ENCODE measurements at places on chromosomes 12 and 14.

GRCh38 chr14:64993266-64993930, 6.7 kb downstream of the FNTB start:
- no peak for DNase-seq

GRCh38 chr14:90811641-90812040, 4.6 kb downstream of the TTC7B start:
- no peak for DNase-seq

GRCh38 chr12:85836197-85837090, at the start of gene RASSF9:
Gene RASSF9 (minus strand): TSS chr12:85836409. CDS start chr12:85836201, 208 bp downstream.
- DNase-seq = no peak

DNA sequence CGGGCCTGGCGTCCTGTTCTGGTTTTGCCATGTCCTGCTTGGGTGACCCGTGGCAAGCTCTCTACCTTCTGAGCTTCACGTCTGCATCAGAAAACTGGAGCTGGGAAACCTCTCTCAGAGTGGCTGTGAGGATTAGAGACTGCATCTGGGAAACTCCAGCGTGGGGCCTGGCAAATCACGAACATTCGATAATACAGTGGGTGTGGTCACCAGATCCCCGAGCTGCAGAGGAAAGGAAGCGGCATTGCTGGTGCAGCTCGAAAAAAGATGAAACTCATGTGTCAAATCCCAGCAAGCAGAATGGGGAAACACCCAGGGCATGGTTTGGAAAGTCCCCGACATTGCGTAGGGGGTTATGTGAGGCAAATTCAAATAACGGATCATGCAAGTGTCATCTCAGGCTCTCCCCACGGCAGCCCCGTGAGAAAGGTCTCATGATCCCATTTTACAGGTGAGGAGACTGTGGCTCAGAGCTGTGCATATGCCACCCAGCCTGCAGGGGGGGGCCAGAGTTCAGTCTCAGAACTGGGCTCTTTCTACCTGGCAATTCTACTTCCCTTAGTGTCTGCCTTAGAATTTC, 98.1 kb upstream of the VRK1 start:
- DNase-seq = no peak

DNA sequence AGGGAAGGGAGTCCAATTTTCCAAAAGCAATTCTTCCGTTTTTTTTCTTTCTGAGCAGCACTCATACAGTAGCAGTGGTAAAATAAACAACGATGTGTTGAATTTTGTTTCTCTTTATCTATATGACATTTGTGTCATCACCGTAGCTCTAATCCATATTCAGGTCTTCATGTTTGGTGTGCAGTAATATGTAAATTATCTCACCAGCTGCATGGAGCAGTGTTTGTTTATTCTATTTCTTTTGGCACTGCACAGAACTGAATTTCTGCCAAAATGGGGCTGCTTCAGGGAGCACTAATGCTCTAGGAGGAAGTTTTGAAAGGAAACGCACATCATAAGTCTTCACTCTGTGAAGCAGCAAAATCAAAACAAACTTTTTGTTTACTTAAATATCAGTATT, 130.0 kb upstream of the NPAS3 start:
- DNase-seq = no peak

DNA sequence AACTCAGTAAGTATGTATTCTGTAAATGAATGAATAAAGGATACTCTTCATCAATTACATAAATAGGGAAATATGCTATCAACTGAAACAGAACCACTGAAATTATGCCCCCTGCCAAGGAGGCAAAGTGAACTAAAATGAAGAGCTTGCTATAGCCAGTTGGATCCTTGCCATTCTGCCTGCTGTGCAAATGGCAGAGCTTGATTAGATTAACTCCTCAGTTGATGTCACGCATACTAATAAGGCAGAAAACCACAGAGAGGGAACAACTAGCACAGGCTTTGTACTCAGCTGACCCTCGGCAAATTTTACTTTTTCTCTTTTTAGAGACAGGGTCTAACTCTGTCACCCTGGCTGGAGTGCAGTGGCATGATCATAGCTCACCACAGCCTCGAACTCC, 36.7 kb upstream of the FERMT2 start:
- no peak for DNase-seq

DNA sequence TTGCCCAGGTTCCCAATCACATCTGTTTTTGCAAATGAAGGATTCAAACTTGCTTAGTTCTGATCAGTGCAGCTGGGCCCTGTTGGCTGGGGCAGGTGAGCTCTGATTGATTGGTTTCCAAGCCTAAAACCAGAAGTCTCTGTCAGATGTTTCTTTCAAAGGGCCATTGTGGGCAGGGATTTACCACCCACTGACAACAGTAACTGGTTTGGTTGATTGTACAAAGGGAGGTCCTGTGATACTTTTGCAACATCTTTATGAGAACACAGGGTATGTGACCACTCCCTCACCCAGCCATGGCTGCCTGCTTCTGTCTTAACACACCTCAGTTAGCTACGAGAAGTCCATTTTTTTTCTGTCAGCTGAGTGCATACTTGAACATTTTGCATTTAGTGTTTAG, 184.1 kb downstream of the FLRT2 start:
- DNase-seq = no peak

- peak; percentile 53 for DNase-seq
Observed at GRCh38 chr12:69254046-69254445, 14.7 kb downstream of the CPSF6 start.

- DNase-seq = no peak
Observed at GRCh38 chr12:52351196-52352059, 15.9 kb downstream of the KRT85 start.

- DNase-seq = no peak
Observed at GRCh38 chr12:109150124-109150640, 33.8 kb downstream of the ACACB start.

GRCh38 chr12:49869816-49870500, 27.1 kb upstream of the BCDIN3D start:
- no peak for DNase-seq

DNA sequence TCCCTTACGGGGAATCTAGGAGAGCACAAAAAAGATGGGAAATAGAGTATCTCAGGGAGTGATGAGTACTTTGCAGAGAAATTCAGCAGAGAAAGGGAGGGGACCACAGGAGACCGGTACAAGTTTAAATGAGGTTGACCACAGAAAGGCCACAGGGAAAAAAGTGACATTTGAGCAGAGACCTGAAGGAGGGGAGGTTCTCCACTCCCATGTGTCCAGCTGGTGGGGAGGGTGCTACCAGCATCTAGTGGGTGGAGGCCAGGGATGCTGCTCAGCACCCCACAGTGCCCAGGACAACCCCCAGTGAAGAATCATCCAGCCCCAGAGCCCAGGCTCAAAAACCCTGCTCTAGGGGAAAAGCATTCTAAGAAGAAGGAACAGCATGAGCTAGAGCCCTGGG, 34.6 kb downstream of the TESC start:
- DNase-seq = no peak

DNA sequence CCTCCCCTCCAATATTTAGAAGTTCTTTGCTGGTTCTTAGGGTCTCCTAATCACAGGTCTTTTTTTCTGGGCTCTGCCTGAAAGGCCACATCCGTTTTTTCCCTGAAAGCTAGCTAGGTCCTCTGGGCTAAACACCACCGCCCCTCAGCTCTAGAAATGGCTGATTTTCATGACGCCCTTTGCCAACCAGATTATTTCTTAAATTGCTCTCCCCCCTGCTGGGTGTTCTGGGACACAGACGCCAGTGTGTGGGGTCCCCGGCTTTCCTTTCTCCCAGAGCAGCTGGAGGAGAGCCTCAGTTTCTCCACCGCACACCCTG, 45.3 kb upstream of the ATP23 start:
- DNase-seq = no peak

- DNase-seq = no peak
Observed at GRCh38 chr14:37411079-37411735, 183.8 kb downstream of the FOXA1 start.

DNA sequence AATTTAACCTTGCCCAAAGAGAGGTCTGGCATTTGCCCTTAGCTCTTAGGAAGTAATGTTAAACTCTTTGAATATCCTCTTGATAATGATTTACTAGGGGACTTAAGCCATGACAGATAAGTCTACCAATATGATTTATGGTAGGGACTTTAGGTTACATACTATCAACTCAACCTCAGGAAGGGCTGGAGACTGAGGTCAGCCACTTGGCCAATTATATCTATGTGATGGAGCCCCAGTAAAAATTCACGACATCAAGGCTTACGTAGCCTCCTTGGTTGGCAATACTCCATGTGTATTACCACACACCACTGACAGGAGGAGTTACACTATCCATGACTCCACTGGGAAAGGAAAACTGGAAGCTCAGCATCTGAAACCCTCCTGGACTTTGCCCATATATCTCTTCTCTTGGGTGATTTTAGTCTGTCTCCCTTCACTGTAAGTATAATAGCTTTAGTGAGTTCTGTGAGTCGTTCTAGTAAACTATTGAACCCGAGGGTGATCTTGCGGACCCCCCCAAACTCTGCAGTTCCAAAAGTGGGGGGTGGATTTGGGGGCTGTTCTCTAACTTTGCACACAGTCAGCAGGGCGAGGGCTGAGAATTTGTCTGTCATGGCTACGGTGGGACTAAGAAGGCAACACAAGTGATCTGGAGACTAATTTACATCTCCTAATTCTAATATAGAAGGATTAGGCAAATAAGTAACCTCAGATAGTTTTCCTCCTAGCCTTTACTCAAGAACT, 62.3 kb downstream of the R3HDM2 start:
- no peak for DNase-seq

- no peak for DNase-seq
Observed at GRCh38 chr14:50736932-50737419, 68.9 kb upstream of the SAV1 start.

GRCh38 chr14:78790271-78790670, 620.1 kb downstream of the NRXN3 start:
- DNase-seq = peak; percentile 19

DNA sequence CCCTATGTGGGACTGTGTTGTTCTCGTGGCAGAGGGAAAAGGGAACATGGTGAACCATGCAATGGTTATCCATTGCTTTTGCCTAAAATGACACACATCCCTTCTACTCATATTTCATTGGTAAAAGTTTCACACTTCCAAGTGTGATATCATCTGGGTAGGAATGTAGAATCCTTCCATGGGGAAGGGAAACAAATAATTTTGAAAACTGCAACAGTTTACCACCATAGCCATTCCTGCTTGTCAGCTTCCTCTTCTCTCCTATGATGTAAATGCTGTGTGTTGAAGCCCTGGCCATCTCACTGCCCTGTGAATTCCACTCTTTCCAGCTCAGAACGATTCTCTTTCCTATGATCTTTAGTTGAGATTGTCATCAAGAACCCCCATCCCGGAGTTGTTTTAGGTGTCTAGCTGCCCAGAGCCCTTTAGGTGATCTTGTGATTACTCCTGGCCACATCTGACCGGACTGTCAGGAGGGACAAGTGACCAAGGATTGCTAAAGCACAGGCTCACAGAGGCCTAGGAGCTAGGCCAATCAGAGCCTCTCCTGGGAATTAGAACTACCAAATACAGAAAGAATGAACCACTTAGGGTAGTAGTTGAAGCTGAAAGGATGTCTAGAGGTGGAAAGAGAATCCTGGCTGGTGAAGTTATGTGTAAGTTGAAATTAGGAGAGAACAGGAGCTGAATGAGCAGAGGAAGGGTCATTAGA, 84.6 kb downstream of the VCPKMT start:
- no peak for DNase-seq

DNA sequence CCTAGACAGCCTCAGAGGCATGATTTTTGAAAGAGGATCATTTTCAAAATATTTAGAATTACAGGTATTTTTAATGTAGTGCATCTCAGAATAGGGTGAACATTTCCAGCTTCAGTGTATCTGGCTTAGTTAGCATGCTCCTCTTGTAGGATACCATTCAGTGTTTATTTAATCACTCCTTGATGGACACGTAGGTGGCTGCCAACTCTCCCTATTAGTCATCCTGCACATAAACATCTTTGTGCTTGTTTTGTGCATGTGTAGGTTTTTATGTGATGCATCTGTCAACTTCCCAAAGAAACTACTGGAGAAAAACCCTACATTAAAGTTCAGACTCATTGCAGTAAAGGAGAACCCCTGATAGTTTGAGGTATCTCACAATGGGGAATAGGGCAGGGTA, 52.5 kb upstream of the RBM19 start:
- DNase-seq = no peak

GRCh38 chr12:84128117-84128991, 784.2 kb downstream of the SLC6A15 start:
- DNase-seq = no peak

GRCh38 chr14:68103853-68104252, 284.3 kb downstream of the RAD51B start:
- DNase-seq = no peak

GRCh38 chr14:32468955-32469354, 139.9 kb downstream of the AKAP6 start:
- no peak for DNase-seq

DNA sequence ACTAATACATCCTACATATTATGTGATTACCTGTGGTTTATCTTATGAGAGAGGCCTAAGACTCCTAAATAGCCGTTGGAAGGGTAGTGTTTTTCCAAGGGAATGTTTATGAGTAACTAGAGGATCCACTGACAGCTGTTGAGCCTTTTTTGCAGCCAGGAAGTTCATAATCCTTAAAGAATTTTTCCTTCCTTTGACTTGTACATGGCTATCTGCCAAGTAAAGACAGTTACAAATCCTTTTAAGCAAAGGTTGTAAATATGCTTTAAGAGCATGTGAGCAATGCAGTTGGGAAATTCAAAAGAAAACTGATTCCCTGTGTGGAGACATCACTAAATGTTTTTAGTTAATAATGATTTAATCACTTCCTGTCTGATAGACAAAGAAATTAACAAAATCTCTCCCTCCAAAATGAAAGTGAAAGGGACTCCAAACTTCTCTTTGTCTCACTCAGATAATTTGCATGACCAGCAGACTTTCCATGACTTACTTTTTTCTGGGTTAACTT, 333.8 kb downstream of the PDZRN4 start:
- no peak for DNase-seq
